ENCODE measurements at places on chromosomes 11 and 22.
A peak's percentile ranks its signal among the peaks of the same experiment; 100 is the strongest.

- DNase-seq, result no peak
Observed at GRCh38 chr11:113728814-113729213, 22.7 kb upstream of the TMPRSS5 start.

GRCh38 chr22:39496131-39496838 is 5.8 kb upstream of the MIEF1 start:
- DNase-seq, result no peak

GRCh38 chr22:21104126-21104691 is 58.5 kb downstream of the LRRC74B start:
- DNase-seq, result no peak

DNA sequence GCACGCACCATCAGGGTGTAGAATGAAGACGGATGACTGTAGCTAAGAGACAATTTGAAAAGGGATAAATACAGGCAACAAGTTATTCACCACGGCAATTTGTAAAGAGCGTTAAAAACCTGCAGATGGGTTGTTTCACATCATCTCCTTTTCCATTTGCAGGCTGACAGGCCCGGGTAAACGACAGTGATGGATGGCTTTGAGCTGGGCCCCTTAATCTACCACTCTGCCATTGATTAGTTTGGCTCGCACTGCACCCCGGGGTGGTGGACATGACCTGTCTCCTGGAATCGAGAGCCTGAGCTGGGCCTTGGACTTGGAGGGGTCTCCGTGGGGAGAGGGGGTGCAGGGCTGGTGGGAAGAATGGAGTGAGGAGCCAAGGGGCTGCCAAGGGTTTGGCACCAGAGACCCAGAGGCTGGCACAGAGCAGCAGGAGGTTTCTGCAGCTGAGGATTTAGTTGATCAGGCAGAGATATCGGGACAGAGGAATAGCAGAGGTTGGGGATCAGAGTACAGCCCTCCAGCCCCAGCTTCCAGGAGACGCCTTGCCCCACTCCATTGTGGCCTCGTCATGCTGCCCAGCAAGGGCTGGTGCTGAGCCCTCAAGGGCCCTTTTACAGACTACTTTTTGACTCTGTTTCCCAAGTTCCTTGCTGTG is 110.6 kb upstream of the NECTIN1 start:
- DNase-seq, result no peak

- DNase-seq, result no peak
Observed at GRCh38 chr11:17563961-17564686, 17.1 kb downstream of the OTOG start.

DNA sequence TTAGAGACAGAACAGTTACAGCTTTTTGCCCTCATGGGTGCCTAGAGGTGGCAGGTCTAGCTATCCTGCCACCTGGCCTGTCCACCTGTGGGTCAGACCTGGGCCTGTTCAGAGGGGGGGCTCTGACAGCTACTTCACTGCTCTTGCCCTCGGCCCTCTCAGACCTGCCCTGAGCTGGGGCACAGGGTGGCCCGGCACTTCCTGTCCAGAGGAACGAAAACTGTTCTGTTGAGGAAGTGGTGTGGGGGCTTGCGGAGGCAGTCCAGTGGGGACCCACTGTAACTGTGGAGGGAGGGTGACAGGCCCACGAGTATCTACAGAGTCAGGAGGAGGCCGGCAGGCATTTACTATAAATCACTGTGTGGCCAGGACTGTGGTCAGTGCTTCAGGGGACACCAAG is 16.2 kb downstream of the TESMIN start:
- no peak for DNase-seq

- no peak for DNase-seq
Observed at GRCh38 chr11:9066433-9066925, 24.9 kb downstream of the SCUBE2 start.

DNA sequence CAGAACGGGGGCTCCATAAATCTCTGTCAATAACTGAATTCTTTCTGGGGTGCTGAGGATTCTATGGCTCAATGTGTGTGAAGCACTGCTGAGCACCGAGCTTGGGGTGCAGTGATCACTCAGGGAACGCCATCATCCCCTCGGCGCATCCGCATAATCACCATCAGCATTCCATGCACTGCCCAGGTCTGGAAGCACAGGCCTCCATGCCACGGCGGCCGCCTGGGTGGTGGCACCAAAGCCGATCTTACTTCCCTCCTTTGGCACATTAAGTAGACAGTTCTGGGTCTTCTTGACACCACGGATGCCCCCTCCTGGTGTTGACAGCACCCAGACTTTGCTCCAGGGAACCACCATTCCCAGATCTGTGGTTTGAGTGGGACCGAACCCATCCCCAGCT is 15.6 kb downstream of the LTO1 start:
- DNase-seq, result no peak

DNA sequence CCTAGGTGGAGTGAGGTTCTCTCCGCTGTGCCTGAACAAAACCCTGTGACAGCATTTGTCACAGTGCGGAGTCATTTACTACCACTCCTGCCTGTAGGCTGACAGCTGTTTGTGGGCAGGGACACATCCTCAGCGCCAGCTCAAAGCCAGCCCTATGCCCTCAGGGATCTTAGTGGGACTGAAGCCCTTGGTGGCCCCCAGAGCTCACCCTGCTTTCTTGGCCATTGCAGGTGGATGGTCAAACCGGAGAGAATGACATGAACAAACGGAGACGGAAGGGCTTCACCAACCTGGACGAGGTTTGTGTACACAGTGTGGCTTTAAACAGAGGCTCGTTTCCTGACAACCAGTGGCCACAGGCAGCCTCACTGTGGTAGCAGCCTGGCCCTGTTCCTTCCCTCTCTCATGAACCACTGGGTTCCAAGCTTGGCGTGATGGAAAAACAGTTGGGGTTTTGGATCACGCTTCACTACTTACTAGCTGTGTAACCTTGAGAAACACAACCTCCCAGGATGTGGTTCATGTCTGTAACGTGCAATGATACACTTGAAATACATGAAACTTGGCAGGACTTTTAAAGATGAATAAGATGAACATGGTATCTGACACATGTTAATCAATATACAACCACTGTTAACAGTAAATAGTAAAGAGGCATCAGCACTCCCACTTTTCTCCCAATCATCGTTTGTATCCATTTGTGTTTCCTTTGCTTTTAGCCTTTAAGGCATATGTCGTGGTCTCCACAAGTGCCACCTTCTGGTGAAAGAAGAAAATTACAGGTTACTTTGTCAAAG is 125.8 kb downstream of the MICAL2 start:
- DNase-seq, result peak; percentile 16

DNA sequence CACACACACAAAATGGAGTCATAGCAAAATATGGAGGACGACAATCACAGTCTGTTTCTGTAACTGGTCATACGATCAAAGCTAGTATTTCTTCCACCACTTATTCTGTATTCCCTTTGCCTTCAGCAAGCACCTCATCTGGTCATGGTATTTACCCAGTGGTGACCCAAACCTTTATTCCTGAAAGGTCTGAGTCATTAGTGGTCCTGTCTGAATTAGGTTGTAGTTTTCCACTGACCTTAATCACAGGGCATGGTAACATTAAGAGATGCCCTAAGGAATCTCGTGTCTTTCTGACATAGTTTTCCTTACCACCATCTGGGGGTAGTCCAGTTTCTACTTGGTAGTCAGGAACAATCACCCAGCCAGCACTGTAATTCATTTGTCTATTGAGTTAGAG is 54.8 kb upstream of the CEP295 start:
- DNase-seq, result no peak

GRCh38 chr11:123457187-123457770 is 27.2 kb downstream of the GRAMD1B start:
- DNase-seq, result no peak

GRCh38 chr11:62905927-62906531 is 15.1 kb downstream of the CHRM1 start:
- DNase-seq, result peak; percentile 54

DNA sequence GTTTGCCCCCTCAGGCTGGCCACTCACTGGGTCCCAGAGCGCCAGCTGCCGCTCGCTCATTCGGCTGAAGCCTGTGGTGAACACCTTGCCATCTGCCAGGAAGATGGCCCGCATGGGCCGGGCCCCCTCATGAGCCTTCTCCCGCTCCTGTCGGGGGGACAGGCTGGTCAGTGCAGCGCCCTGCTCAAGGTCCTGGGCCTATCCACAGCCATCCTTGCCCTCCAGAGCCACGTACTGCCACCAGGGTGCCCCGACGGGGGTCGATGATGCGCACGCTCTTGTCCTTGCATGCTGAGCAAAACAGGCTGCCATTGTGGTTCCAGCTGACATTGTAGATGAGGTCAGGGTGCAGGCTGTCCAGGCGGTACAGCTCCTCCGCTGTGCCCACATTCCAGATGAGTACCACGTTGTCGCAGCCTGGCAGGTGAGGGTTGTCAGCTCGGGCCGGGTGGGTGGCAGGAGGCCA is 2.1 kb downstream of the CORO1B start:
- peak; percentile 25 for DNase-seq

GRCh38 chr11:114059984-114060391 is 477 bp downstream of the ZBTB16 start:
- DNase-seq, result peak; percentile 60

- no peak for DNase-seq
Observed at GRCh38 chr22:26587991-26588613, 1.8 kb downstream of the TPST2 start.

DNA sequence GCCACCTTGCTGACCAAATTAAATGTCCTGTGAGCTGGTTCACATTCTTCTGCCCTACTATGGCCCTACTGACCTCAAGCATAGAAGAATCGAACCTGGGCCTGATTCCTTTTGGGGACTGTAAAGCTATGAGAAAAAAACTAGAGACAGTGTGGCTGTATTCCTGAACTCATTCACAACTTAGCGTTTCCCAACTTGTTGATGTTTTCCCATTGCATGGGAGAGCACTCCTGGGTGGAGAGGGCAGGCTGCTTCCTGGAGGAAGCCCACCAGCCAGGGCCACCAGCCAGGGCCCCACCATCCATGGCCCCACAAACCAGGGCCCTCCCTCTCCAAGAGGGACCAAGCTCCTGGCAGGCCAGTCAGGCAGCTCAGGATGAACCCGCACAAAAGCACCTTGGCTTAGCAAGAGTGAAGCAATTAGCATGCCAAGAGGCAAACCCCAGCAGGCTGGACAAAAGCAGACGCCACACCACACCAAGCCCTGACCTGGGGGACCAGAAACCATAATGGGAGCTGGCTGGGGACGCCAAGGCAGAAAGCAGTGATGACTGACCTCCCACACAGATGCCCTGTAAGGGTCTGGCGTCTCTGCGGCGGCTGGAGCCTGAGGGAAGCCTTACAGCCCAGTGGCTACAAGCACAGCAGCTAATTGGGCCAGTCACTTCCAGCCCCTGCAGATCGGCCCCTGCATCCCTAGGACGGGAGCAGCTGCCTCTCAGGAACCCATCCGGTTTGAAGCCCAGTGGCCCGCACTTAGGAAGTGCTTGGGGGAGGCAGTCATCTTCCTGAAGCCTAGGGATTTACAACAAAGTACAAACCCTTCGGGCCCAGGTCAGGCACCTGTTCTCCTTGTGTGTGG is 2.1 kb downstream of the CERK start:
- DNase-seq, result no peak

DNA sequence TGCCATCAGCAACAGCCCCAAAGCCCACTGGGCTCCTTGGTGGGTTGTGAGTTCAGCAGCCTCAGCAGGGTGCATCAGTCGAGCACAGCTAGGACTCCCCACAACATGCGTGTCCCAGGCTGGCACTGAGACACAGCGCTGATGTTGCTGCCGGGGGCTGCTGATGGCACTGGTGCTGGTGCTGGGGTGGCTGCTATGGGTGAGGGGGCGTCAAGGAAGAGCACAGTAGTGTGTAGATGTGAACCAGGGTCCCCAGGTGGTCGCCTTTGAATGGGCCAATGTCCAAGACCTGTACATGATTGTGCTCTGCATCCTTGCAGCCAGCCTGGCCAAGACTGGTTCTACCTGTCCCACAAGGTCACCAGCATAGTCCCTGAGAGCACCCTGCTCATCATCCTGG is 121.3 kb upstream of the SERPIND1 start:
- no peak for DNase-seq

Data from naive B cell (primary cell).